ENCODE measurements at places on chromosomes 7 and 10. TPM values are rescaled to one million over a fixed set of nuclear protein-coding genes. Genes with fewer than 3 reads are reported as not detected.

DNA sequence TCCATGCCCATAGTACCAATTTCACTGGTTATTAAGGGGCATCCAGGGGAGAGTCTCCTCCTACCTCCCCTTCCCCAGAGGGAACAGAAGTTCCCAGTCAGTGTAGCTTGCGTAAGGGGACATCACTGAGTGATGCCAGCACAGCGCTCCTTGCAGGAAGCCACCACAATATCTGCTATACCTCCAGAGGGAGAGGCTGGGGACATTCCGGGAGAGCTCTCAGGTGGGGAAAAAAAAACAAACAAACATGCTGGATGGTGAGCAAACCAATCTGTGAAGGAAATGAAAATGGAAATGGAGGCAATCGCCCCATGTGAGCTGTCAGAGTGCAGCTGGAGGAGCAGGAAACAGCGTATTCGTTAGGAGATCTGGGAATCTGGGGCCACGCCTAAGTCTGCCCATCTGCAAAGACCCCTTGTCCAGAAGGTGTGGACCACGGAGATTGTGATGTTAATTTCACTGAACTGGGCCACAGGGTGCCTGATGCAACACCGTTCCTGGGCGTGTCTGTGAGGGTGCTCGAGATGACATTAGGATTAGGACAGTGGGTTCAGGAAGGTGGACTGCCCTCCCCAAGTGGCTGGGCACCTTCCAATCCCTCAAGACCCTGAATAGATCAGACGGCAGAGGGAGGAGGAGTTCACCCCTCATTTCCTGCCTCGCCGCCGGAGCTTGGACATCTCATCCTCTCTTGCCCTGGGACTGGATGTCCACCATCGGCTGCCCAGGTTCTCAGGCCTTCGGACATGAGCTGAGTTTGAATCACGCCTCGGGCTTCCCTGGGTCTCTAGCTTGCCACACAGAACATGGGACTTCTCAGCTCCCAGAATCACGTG, 30.5 kb downstream of the GNA12 start:
- no peak overlapping the region for H3K4me3 ChIP-seq
- peaks cover 3% of the 10 kb centered on the region for H3K36me3 ChIP-seq
- H3K27ac ChIP-seq = no peak overlapping the region
- no peak for DNase-seq

- no peaks in the 10 kb centered on the region for H3K4me1 ChIP-seq
- H3K4me3 ChIP-seq = no peak overlapping the region
- H3K36me3 ChIP-seq = no peaks in the 10 kb centered on the region
- H3K27me3 ChIP-seq = no peaks in the 10 kb centered on the region
- no peak overlapping the region for H3K27ac ChIP-seq
Measured at GRCh38 chr7:122949186-122949585, 46.3 kb downstream of the TAS2R16 start.

- H3K27me3 ChIP-seq = no peaks in the 10 kb centered on the region
- peaks cover 26% of the 10 kb centered on the region for H3K4me1 ChIP-seq
- no peak overlapping the region for H3K27ac ChIP-seq
- H3K36me3 ChIP-seq = no peaks in the 10 kb centered on the region
- H3K4me3 ChIP-seq = no peak overlapping the region
Measured at GRCh38 chr7:66626331-66626934, 2.2 kb upstream of the KCTD7 start.

The SNCG gene
- total RNA-seq = not detected

The LRRC17 gene
- total RNA-seq = not detected

The FAM13C gene
- total RNA-seq = not detected

Data from activated CD4-positive, alpha-beta memory T cell treated with anti-CD3 and anti-CD28 coated beads for 36 hours (primary cell).